ENCODE measurements at places on chromosomes 13 and 19.

DNA sequence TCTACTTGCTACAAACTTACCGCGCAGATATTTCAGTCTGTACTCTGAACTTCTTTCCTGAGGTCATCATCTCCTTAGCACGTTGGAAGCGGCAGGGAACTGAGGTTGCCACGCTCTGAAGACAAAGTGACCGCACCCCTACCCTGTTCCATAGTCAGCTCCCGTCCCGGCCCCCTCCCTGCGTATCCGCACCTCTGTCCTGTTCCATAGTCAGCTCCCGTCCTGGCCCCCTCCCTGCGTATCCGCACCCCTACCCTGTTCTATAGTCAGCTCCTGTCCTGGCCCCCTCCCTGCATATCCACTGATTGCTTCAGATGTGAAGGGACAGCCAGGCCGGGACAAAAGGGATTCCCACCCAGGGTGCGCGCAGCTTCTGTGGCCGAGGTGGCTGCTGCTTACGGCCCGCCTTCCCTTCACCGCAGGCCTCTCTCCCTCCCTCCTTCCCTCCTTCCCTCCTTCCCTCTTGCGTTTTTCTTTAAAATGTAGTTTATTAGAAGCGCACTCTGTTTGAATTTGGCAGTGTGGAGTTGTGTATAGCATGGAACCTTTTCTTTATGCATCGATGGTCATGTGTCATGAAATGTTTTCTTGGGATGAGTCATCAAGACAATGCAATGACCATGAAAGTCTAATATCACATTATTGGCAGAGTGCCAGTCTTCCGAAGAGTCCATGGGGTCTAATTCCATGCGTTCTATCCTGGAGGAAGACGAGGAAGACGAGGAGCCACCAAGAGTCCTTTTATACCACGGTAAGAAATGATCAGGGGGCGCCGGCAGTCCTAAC is 21.9 kb upstream of the NDUFS7 start:
- DNase-seq = no peak

DNA sequence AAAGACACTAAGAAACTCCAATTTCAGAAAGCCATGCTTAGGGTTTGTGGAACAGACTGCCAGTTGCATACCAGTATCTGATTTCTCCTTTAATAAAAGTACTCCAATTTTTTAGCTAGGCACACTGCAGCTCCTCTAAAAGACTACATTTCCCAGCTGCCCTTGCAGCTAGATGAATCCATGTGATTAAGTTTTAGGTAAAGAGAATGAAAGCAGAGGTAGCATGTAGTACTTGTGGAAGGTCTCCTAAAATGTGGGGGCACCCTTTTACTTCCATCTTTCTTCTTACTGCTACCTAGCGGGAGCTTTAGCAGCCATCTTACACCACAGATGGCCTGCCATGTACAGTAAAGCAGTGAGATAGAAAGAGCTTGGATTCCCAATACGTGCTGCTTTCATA is 33.0 kb upstream of the TSC22D1 start:
- no peak for DNase-seq

DNA sequence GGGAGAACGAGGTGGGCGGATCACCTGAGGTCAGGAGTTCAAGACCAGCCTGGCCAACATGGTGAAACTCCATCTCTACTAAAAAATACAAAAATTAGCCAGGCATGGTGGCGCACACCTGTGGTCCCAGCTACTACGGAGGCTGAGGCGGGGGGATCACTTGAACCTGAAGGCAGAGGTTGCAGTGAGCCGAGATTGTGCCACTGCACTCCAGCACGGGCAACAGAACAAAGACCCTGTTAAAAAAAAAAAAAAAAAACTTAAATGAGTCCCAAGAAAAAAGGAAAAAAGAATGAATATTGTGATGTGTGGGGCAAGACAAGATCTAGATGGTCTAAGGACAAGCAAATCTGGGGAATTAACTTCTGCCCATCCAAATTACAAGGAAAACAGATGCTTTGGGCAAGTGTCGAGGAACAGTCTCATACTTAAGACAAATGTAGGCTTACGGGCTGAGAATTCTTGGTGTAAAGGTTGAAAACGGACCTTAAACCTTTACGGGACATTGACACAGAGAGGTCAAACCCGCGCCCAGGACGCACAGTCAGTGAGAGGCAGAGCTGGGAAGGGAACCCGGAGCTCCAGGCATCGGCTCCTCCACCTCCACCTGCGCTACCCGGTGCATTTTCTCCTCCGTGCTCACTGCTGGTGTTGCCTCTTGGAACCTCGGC is 656 bp upstream of the ZNF324 start:
- DNase-seq = no peak

- DNase-seq = no peak
These were observed 30.7 kb upstream of the ZNF728 start for GRCh38 chr19:23033721-23034120.

DNA sequence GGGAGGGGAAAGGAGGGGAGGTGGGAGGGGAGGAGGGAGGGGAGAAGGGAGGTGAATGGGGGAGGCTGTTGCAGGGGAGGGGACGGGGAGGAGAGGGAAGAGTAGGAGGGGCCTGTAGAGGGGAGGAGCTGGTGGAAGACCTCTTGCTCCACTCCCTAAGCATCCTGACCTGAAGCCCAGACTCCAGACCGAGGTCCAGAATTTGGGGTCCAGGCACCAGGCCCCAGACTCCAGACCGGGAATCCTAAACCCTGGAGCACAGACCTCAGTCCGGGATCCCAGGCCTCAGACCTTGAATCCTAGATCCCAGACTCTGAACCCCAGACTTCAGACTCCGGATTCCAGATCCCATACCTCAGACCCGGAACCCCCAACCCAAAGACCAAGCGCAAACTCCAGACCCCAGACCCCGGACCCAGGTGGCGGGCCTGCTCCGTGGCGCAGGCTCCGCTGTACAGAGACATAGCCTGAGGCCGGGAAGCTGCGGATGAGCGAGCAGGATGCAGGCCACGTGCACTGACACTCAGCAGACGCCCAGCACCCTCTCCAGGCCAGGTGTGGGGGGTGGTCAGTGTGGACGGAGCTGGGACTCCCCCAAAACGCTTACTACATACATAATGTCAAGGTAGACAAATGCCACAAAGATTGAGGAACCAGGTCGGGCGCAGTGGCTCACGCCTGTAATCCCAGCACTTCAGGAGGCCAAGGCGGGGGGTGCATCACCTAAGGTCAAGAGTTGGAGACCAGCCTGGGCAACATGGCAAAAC is 710 bp upstream of the BTBD2 start:
- peak; percentile 69 for DNase-seq

DNA sequence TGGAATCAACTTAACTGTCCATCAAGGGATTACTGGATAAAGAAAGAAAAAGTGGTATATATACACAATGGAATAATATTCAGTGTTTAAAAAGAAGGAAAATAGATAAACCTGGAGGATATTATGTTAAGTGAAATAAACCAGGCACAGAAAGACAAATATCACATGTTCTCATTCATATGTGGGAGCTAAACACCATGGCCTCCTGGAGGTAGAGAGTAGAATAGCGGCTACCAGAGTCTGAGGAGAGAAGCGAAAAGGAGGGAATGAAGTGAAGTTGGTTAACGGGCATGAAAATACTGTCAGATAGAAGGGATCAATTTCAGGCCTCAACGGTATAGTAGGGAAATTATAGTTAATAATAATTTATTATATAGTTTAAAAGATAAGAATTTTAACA is 147.5 kb upstream of the OBI1 start:
- no peak for DNase-seq

- DNase-seq = no peak
These were observed 3.4 kb upstream of the SLC44A2 start for GRCh38 chr19:10621966-10622365.

DNA sequence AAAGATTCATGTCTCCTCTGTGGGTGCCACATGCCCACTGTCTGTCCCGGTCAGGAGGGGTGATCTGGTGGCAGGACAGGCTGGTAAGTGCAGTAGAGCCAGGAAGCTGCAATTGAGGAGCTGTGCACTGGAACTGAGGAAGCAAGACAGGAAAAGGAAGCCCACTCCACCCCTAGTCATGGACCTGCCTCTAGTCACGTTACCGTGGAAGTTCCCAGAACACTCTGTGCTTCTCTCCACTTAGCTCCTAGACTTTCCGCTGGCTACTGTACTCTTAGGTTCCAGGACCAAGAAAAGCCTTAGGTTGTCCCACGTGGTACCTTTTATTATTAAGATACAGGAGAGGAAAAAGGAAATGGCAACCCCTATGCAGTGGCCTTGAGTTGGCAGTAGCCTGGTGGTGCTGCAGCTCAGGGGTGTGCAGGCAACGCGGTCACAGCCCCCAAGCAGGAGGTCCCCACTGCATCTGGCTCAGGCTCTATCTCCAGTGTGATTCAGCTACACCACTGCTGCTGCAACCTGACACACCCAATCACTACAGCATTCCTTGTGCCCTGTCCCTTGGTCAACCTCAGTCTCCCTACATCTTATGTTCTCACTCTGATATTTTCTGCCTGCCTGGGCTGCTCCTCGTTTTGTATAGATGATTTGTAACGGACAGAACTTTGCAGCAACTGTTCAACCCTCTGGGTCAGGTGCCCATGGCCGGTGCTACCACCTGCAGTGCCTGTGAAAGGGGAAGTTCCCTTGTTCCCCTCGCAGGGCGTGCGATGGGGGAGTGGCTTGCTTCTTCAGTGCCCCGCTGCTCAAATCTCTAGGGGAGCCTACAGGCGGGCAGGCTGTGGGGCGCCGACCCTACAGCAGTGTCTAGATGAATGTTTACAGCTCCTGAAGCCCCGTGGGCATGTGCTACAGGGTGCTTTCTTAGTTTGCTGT is 24.4 kb upstream of the GPR12 start:
- DNase-seq = no peak

DNA sequence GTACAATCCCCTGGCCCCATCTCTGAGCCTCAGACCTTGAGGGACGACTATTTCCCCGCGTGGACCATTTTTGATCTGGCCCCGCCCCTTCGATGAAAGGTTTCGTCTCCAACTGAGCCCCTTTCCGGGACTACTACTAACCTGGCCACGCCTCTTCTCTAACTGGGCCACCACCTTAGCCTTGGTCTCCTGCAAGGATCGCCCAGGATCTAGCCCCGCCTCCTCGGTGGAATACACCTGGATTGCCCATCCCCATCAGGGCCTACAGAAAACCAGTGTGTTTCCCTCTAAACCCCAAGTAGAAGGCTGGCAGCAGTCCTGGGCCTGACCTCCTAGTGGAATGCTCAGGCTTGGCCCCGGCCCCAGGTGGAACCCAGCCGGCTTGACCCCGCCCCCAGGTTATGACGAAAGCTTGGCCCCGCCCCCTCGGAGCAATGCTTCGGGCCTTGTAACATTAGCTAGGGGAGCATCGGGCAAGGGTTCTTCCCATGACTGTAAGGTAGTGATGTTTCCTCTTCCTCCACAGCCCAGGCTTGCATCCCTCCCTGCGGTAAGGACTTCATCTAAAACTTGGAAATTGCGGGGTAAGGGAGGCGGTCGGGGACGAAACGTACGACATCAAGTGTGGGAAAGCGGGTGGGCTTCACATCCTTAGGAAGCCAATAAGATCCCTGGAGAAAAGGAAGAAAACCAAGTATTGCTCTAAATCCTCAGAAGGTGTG is 9.1 kb downstream of the SPACA6 start:
- DNase-seq = no peak

GRCh38 chr19:6521718-6522646 is 8.8 kb upstream of the TNFSF9 start:
- no peak for DNase-seq

- DNase-seq = no peak
These were observed 2.9 kb downstream of the GNG7 start for GRCh38 chr19:2699413-2700140.

DNA sequence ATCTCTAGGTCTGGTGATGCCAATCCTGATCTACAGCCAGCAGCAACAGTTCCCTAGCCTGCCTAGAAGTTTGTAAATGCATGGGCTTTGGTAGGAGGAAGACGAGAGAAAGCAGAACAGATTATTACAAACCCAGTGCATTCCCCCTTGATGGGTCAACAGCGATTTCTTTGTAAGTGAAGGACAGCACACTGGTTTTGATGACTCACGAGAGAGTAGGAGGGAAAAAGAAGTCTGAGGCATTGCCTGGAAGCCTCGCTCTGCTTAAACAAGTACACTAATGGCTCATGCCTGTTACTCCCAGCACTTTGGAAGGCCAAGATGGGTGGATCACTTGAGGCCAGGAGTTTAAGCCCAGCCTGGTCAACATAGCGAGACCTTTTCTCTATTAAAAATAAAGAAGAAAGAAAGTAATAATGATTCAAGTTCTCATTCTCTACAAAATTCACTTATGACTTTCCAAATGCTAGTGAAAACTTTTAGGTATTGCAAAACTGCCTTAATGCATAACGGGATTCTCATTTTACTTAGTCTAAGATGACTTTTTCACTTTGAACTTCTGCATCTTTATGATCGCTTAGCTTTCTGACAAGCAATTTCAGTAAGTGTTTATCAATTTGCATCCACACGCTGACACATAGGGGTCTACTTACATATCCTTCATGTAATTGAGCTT is 47.7 kb upstream of the USPL1 start:
- DNase-seq = no peak

DNA sequence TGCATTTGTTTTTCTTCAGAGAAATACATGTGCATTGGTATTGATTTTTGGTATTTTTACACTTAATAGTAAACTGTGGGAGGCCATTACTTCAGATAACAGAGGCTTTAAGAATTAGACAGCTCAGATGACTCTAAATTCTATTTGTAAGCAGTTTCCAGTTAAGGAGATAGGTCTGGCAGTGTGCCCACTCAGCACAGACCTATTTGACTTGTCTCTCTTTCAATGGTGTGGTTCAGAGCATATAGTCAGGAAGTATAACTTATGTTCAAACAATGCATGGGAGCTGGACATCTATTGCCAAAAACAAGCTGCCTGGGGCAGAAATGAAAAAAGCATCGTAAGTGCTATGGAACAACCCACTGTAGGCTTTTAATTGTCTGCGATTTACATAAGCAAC is 370.7 kb downstream of the HS6ST3 start:
- DNase-seq = no peak
